CD4-positive, alpha-beta T cell treated with Interleukin-15 for 4 hours (primary cell): ENCODE measurements at places on chromosomes 7 and 10.
A peak's percentile ranks its signal among the peaks of the same experiment; 100 is the strongest.

DNA sequence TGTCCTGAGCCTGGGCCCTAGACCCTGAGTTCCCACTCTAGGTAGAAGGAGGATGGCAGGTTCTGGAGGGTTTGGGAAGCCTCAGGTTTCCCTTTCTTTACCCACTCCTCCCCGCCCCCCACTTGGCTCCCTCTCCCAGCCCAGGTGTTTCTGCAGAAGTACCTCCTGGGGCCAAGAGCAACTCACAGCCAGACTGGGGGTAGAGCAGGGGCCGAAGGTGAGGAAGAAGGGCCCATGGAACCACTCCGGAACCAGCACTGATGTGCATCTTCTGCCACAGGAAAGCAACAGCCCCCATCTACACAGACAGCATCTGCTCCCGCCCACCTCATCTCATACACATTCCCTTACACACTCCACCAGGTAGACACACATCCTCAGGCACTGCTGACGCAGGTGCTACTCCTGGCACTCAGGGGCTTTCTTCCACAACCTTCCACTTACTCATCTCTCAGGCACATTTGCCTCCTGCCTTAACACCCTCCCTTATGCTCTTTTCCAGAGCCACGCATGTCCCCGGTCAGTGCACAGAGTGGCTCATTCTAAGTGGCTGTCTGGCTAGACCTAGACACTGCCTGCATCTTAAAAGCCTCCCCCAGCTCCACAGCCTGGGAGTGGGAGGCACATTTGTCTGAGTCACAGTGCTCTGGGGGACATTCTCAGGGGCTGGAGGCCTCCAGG is 1.8 kb downstream of the EPHB6 start:
- DNase-seq = no peak

- DNase-seq = no peak
Observed at GRCh38 chr10:127863231-127863825, 29.4 kb downstream of the CLRN3 start.

GRCh38 chr7:122063146-122063545 is 80.9 kb downstream of the AASS start:
- no peak for DNase-seq

- DNase-seq = no peak
Observed at GRCh38 chr10:124092860-124093773, at the start of gene CHST15. Gene CHST15 (minus strand): TSS chr10:124093598. CDS start chr10:124046212, 47,386 bp downstream.

GRCh38 chr7:66146701-66147100 is 32.1 kb downstream of the CRCP start:
- no peak for DNase-seq

GRCh38 chr10:73576178-73576889 is 14.8 kb downstream of the USP54 start:
- DNase-seq = no peak

GRCh38 chr7:123308254-123308951 is 108.6 kb upstream of the SLC13A1 start:
- no peak for DNase-seq

- DNase-seq = no peak
Observed at GRCh38 chr7:104153287-104153686, 54.5 kb downstream of the ORC5 start.

DNA sequence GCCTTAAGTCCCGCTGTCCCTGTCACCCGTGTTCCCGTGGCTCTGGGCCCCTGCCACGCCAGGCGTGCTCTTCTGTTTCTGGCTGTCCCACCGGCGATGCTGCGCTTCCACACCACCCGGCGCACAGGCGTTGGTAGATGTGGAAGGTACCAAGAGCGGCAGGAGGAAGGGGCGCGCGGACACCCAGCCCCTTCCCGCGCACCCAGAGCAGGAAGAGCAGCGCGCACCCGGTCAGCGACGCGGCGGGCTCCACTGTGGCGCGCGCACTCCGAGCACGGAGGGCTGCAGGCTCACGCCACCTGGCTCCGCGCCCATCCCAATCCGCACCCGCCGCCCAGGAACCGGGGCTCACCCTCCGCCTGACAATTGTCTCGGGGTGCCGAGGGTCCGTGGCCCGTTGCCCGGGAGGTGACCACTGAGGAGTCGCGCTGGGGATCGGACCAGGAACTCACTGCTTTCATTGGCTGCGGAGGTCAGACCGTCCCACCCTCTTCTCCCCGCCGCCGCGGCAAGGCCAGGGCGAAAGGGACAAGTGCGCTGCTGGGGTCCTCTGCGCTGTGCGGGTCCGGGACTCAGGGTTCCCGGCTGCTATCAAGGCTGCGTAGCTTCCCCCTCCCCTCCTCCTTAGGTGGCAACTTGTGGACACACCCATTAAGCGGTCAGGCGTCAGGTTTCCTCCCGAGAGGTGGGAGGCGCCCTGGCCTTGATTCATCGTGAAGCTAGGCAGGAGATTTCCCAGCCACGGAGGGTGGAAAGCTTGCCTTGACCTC is 121.6 kb upstream of the ZNF92 start:
- peak; percentile 17 for DNase-seq

- no peak for DNase-seq
Observed at GRCh38 chr7:27224983-27225934, 17.3 kb upstream of the EVX1 start.

DNA sequence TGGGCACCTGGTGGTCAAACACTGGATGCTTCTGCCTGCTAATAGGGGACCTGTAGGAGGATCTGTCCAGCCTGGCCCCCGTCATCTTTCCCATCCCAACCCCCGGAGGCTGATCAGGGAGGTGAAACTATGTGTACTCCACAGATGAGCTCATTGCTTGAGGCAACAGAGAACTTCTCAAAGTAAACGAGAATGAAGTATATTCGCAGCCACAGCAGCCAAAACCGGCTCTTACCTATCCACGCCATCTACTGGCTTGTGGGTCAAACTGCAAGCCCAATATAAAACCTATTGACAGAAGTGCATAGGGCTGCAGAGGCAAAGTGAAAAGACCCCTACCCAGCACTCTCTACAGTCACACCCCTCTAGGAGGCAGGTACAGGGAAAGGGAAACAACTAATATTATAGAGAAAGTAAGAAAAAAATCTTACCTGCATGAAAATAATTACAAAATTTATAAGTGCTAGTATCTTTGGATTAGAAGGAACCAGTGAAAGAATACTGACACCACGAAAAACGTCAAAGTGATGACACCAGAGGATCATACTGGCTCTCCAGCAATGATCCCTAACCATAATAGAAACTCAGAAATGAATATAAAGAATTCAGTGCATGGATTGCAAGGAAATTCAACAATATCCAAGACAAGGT is 973.5 kb downstream of the ANKRD7 start:
- DNase-seq = no peak
